NAMALWA (cell line): ENCODE measurements at places on chromosomes 5 and 9.

DNA sequence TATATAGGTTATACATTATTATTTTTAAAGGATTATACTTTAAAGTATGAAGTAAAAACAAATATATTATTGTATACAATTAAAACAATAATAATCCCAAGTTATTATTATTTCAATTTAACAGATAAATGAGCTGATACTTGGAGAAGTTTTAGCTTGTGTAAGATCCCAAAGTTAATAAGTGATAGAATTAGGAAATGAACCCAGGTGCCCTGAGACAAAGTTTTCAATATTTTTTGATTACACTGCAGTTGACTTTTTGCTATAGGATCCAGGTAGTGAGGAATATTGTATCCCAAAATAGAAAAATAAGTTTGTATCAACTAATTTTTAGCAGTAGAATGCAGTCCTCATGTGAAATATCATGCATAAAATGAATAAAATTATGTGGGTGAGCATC lies 543.2 kb upstream of the ZNF608 start:
- DNase-seq = no peak

- DNase-seq = peak; percentile 66
Measured at GRCh38 chr5:127875235-127876021, 172.2 kb downstream of the CCDC192 start.

- DNase-seq = no peak
Measured at GRCh38 chr5:43421450-43422133, 9.4 kb upstream of the CCL28 start.

DNA sequence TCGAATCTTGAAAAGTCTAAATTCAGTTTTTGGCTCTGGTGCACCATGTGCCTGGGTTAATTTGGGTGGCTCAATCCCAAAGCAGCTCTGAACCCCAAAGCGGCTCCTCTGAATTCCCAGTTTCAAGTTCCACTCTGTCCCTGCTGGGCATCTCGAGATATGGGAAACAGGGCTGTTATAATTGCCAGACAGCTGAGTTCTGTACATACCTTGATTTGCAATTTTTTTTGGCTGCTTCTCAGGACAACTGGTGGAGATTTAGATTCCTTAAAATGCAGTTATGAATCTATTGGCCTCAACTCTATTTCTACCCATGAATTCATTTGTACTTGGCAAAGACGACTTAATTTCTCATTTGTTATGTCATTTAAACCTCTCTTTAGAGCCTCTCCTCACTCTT lies 808.5 kb downstream of the TLE4 start:
- no peak for DNase-seq

GRCh38 chr5:144202726-144203125 lies 32.1 kb downstream of the KCTD16 start:
- DNase-seq = no peak

DNA sequence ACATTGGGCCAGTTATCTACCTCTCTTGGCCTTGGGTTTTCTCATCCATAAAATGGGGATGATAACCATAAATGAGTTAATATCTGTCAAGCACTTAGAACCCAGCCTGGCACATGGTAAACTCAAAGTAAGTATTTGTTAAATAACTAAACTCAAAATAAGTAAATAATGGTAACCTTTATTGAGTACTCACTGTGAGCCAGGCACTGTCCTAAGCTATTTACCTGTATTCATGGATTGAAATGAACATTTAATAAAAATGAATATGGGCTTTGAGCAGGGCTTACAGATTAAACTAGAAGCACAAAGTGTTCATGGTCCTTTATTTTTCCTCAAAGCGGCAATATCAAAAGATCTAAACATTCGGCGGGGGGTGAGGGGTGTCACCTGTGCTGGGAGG lies 16.7 kb downstream of the CORO2A start:
- no peak for DNase-seq

- no peak for DNase-seq
Measured at GRCh38 chr5:74145951-74146350, 494.6 kb downstream of the ENC1 start.

DNA sequence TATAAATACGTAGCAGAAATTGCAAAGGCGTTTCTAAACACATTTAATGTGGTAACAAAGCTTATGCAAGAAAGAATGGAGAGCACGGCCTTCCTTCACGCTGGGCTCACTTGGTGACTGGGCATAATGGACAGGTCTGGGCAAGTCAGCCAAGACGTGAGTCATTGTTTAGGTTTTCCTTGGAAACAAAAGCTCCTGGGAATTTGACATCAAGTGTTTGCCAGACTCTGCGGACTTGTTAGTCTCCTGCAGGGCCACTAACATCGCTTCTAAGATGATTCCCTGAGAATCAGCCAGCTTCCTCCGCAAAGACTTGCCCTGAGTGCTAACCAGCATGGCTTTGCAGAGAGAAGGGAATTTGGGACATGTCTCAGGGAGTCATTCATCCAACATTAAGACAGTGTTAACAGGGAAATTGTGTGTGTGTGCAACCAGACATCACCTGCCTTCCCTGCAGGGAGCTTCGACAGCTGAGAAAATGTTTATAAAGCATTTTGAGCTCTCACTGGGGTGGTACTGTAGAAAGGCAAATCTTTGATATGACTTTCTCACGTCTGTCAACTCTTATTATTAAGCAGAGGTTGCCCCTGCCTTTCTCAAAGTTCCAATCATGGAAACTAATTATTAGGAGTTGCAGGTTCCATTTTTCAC lies 182.5 kb downstream of the NTRK2 start:
- no peak for DNase-seq

- no peak for DNase-seq
Measured at GRCh38 chr9:113935677-113936380, 59.7 kb downstream of the ZNF618 start.

- DNase-seq = peak; percentile 94
Measured at GRCh38 chr9:34098307-34098706, 28.2 kb downstream of the DCAF12 start.

GRCh38 chr9:98031935-98032334 lies 24.6 kb upstream of the NANS start:
- no peak for DNase-seq

GRCh38 chr5:171635561-171636245 lies 149.9 kb upstream of the SMIM23 start:
- DNase-seq = no peak

- DNase-seq = no peak
Measured at GRCh38 chr9:27967210-27967609, 393.9 kb upstream of the C9orf72 start.

- DNase-seq = no peak
Measured at GRCh38 chr5:151886546-151887275, 37.9 kb downstream of the GLRA1 start.

GRCh38 chr9:5375790-5376477 lies 36.3 kb upstream of the RLN1 start:
- DNase-seq = no peak

- no peak for DNase-seq
Measured at GRCh38 chr9:37184905-37185867, 64.8 kb downstream of the ZCCHC7 start.

GRCh38 chr5:107929080-107929479 lies 258.3 kb upstream of the EFNA5 start:
- no peak for DNase-seq

DNA sequence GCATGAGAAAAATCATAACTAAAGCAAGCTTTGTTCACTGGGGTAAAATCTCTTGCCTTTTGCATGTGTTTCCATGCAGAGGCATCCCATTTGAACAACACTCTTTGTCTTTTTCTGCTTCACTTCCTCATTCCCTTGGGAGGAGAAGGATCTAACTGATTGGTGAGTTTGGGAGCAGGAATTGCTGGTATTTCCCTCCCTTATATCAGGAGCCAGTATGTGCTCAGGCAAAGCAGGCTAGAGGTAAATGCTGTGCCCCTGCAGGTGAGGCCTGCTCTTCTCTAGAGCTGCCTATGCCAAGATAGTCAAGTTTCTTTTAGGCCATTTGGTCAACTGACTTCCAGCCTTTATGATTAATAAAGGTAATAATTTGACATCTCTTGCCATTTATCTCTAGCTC lies 179.9 kb downstream of the COX7C start:
- no peak for DNase-seq

GRCh38 chr9:87040410-87041009 lies 93.2 kb upstream of the GAS1 start:
- no peak for DNase-seq

GRCh38 chr5:122421374-122422079 lies 109.5 kb downstream of the SNCAIP start:
- DNase-seq = no peak

DNA sequence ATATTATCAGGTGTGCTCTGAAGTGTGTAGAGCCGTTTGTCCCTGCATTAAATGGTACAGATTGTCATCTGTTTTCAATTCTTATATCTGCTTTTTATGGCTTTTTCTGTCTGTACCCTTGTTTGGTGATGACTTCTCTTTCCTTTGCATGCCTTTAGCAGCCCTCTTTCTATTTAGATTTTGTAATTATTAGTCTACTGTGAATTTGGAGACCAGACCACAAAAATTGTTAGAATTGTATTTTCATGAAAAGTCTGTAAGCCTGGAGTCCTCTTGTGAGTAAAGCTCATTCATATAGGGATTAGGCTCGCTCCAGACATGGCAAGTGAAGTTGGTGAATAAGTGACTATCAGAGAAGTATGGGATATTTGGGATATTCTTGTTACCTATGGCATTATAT lies 41.7 kb downstream of the NFX1 start:
- no peak for DNase-seq

GRCh38 chr5:81017320-81017719 lies 57.2 kb downstream of the RASGRF2 start:
- no peak for DNase-seq

GRCh38 chr9:95023217-95024003 lies 294.1 kb downstream of the FANCC start:
- DNase-seq = no peak

DNA sequence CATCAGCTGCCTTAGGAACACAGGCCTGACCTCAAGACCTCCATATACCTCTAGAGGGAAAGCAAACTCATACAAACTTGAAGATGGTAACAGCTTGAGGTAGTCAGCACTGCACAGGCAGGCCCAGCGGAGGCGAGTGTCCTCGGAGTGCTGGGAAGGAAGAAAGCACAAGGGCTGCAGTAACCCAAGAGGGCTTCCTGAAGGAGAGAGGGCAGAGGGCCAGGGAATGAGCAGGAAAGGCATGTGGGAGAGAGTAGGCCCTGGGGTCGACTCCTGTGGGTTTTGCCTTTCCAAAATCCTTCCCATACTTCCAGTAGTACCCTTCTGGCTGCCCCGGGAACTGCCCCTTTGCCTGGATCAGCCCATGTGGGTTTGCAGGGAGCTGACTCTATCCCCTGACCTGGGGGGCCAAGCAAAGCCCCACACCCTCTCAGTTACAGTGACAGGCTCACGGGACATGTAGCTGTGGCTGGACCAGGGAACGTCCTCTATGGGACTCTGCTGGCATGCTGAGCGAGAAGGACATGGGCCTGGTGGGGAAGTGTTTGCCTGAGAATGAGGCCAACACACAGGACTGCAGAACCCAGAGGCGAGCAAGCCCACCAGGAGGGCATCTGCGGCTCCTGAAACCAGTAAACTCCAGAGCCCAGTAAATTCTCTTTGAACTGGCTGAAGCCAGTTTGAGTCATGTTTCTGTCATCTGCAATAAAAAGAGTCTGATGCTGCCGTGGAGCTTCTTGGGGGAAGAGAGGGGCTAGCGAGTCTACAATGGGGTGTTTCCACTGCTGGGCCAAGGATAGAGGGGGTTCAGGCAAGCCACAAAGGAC lies 64.1 kb downstream of the COL23A1 start:
- no peak for DNase-seq

DNA sequence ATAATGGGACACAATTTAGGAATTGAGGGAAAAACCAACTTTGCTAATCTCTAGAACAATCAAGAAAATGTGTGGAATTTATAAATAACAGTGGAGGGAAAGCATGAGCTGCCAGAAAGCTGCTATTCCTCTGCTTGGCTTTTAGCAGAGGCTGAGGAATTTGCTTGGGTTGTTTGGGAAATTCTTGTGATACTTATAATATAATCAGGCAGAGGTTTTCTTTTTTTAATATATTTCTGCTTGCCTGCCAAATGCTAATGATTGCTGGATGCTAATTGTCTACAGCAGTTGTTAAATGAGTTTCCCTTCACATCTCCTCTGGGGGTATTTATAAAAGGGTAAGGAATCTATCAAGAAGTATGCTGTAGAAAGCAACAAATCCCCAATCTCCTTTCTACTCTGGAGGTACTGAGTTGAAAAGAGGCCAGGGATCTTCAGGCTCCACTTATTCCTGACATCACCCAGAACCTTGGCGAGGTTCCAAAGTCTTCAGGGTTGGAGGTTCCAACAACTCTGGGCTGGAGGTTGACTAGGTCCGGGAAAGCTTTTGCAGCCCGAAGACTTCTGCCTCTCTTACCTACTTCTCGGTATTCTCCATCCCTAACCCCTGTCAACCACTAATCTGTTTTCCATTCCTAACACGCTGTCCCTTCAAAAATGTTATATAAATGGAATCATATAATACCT lies 60.4 kb upstream of the TMED7 start:
- no peak for DNase-seq

GRCh38 chr9:113436728-113437515 lies 26.4 kb downstream of the C9orf43 start:
- DNase-seq = no peak
